ENCODE measurements at places on chromosomes 13 and 19.

GRCh38 chr13:34869696-34870095, 72.4 kb upstream of the NBEA start:
- DNase-seq = no peak

GRCh38 chr13:20340759-20341171, 108.6 kb upstream of the GJB6 start:
- DNase-seq = no peak

DNA sequence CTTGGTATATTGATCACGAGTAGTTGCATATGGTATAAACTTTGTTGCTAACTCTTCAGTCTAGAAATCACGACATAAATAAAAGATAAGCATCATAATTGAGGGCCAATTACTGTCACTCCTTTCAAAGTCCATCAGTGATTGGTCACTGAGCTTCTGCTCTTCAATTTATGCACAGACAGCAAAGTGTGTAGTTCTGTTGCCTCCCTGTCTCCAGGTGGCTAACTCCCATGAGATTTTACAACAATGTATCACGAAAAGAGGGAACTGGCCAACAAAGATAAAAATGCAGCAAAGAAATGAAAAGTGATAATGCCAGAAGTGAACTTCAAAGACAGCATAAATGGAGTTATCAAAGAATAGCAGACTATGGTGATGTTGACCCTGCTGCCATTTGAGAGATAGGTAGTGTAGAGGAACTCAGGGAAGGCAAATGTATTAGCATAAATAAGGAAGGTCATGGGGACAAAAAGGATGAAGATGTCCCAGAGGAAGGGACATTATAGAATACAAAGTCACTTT, 12.7 kb upstream of the TNFSF14 start:
- no peak for DNase-seq

DNA sequence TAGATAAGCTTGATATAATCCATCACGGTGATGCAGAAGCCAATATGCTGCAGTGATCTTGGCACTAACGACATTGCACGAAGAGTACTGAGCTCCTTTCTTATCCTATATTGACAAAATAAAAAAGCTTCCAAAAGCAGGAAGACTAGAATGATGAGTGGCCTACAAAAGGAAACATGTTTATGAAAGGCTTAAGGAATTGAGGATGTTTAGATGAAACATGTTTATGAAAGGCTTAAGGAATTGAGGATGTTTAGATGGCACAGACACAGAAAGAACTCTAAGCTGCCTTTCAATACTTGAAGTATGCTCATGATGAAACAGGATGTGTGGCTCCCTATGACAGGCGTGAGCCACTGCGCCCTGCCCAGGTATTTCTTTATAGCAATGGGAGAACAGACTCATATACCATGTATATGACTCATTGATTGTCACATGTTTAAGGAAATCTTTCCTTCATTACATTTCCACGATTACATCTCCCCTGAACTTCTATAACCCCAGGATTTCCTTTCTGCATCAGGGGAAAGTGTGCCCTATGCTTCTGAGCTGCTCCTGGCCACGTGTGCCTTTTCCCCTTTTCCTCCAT, 690.8 kb upstream of the ARGLU1 start:
- peak; percentile 22 for DNase-seq

DNA sequence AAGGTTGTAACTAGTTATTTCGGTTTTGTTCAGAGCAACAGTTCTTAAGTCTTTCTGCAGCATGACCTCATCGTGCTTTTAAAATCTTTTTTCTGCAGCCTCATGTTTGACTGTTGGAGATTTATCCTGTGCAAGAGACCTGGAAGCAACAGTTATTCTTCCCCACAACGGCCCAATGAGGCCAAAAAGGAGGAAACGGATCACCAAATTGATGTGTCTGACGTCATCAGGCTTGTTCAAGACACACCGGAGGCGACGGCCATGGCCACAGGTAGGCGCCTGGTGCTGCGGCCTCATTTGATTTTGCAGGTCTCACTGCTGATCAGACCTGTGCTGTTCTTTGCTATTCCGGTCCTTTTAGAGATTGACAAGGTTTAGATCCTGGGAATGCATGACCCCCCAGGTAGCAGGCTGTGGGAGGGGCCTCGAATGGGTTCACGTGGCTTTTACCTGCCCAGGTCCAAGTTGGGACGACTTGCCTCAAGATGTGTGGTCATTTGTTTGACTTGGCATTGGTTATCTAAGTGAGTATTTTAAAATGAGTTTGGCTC, 66.8 kb upstream of the MCF2L start:
- no peak for DNase-seq

GRCh38 chr19:920051-920864, 3.1 kb downstream of the KISS1R start:
- DNase-seq = peak; percentile 60

- no peak for DNase-seq
Observed at GRCh38 chr19:15577184-15577771, 37.7 kb upstream of the CYP4F8 start.

GRCh38 chr19:15779756-15780476, 7.5 kb upstream of the OR10H5 start:
- no peak for DNase-seq

DNA sequence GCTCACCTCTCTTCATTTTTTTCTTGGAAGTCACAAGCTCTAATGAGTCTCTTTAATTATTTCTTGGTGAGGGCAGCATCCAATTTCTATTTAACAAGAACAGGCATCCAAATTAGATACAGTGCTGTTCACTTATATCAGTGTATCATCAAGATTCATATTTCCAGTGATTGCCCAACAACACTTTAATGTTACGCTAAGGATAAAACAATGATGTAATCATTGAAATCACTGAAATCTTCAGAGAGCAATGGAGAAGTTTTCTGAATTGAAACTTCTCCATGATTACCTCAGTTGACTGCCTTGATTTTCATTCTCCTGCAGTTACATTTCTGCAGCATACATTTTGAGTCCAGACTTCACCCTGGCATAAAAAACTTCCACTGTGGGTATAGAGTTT, 17.1 kb upstream of the LRCH1 start:
- no peak for DNase-seq

- peak; percentile 94 for DNase-seq
Observed at GRCh38 chr19:11694533-11695439, 44.0 kb downstream of the ZNF823 start.

DNA sequence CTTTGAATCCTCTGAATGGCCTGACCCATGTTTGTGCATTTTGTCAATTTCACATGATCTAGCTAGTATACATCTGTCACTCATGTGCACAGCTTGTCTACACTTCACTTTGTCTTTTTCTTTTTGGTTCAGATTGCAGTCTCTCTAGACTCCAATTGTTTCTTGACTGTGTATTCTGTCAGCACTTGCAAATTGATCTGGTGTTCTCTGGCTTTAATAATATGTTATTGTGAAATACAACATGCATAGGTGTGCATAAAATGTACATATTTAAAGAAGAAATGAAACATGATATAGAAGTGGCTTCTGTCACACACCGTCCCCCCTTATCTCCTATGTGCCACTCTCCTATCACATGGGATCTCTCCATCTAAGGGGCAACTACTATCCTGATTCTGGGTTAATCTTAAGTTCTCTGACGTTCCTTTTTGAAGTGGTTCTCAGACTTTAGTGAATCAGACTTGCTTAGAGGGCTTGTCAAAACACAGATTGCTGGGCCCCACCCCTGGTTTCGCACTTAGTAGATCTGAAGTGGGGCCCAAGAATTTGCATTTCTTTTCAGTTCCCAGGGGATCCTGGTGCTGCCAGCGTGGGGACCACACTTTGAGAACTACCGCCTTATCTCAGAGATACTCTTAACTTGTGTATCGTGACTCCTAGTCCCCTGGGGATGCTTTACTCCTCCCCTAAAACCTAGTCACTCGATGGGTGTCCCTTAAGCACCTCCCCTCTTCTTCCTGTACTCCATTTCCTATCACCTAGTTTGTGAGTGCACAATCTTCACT, 5.8 kb downstream of the KRTDAP start:
- no peak for DNase-seq

DNA sequence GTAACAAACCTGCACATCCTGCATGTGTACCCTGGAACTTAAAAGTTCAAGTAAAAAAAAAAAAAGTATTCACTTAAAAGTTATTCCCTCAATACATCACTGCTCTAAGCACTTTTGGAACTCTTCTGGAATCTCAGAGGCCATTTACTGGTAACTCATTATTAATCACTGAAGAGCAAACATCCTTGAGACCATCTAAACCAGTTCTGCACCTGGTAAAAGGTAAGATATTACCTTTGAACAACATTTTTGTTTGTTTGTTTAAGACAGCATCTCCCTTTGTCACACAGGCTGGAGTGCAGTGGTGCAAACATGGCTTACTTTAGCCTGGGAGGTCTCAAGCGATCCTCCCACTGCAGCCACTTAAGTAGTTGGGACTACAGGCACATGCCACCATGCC, 16.7 kb downstream of the UGGT2 start:
- DNase-seq = no peak

DNA sequence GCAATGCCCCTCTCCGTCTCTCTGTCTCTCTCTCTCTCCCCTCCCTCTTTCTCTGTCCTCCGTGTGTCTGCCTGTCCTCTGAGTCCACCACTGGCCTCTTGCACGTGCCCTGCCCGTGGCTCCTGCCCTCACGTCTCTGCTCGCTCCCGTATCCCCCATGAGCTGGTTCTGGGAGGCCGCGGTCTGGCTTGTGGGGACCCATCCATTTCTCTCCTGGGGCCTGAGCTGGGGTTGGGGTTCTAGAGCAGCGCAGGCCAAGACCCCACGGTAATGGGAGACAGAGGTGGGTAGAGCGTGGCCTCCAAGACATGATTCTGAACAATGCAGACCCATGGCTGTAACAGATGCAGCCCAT, 19.0 kb downstream of the C2CD4C start:
- DNase-seq = no peak

DNA sequence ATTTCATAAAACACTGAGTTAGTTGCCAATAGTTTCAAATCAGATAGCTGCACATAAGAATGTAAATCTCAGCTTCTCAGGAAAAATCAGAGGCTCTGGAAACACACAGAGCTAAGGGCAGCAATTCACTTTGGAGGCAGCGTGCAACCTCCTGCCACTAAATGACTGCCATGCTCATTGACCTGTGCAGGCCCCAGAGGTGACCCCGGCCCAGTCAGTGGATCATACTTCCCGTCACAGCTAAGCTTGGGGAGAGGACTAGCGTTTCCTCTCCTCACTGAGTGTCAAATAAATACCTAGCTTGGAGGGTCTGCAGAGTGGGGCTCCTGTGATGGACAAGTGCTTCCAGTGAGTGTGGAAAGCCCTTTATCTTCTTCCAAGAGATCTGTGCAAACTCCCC, 67.2 kb downstream of the UQCRFS1 start:
- DNase-seq = no peak

GRCh38 chr19:56348289-56348877, 33.7 kb upstream of the ZSCAN5A start:
- DNase-seq = no peak

Measured in NCI-H2081 (cell line).